ENCODE measurements at places on chromosomes 7 and 10.

GRCh38 chr7:125516194-125516593 lies 586.6 kb upstream of the POT1 start:
- DNase-seq: no peak

DNA sequence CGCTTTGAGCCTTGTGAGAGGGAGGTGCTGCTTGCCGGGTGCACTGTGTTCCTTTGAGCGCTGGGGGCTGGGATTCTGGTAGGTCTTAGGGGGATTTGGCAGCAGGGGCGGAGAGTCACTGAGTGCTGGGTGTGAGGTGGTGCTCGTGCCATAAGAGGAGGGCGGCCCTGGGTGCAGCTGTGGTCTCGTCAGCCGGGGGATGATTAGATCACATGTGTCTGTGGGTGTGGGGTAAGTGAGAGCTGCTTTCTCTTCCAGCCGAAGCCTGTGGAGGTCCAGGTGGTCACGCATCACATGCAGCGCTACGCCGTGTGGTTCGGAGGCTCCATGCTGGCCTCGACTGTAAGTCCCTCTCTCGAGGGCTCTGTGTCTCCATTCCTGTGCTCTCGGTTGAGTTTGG lies 93.7 kb downstream of the ACTR3B start:
- DNase-seq: no peak

DNA sequence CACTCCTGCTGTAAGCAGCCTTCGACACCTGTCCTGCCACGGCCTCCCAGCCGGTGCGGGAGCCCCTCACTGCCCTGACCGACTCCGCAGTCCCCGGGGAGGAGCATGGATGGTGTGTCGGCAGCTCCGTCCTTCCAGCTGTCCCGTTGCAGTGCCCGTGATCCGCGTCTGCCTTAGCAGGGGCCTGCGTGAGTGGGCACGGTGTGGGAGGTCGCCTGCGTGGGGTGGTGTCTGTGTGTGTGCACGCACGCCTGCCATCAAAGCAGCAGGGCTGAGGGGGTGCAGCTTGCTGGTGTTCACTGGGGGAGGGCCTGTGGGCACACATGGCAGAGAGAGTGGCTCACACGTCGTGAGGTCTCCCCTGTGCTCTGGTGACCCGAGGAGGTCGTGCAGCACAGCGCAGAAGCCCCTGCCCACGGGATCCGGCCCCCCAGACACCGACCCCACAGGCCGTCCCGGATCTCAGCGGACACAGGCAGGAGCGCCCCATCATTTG lies 10.3 kb downstream of the MAFK start:
- no peak for DNase-seq

DNA sequence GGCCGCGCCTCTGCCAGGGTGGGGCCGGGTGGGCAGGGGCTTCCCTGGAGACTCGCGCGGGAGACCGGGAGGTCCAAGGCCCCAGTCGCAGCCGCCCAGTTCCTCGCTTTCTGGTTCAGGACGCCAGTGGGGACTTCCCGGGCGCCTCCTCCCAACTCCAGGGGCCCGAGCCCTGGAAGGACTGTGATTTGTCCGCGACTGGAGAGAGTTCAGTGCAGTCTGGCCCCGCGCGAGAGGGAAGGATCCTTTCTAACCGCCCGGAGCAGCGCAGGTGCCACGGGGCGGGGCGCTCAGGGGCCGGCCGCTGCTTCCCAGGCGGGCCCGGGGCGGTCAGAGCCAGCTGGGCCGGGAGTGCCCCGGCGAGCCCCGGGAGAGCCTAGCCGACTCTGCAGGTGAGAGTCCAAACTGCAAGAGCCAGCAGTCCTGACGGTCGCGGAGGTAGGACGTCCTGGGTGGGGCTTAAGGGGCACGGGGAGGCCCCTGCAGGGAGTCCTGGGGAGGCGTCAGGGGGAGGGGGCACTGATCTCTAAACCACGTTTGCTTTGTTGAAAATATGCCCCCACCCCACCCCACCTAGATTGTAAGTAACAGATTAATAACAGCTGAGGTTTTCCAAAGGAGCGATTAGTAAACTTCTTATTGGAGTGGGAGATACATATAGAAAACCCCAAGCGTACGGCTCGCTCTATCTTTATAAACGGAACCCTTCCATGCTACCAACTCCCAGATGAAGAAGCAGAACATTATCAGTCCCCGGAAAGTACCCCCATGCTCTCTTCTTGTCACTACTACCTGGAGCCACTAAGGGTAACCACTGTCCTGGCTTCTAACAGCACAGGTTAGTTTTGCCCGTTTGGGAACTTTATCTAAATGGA lies 8.2 kb downstream of the NKX2-3 start:
- DNase-seq: no peak

DNA sequence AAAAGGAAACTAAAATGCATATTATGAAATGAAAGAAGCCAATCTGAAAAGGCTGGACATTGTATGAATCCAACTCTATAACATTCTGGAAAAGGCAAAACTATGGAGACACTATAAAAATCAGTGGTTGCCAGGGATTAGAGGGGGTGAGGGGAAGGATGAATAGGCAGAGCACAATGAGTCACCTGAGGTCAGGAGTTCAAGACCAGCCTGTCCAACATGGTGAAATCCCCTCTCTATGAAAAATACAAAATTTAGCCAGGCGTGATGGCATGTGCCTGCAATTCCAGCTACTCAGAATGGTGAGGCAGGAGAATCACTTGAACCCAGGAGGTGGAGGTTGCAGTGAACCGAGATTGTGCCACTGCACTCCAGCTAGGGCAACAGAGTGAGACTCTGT lies 324.8 kb upstream of the PHYHIPL start:
- no peak for DNase-seq

DNA sequence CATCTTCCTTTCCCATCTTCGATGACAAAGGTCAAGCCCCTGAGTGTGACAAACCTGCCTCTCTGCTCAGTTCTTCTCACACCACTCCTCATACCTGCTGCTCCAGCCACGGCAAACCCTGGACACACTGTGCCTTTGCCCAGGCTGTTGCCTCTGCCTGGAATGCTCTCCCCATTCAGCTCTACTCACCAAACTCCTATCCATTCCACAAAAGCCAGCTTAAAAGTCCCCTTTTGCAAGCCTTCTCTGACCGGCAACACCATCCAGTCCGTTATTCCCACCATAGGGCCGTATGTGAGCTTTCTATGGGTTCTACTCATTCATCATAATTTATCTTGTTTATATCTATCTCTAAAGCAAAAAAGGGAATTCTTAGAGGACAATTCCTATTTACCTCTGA lies 15.2 kb downstream of the GFRA1 start:
- DNase-seq: no peak

GRCh38 chr7:74174606-74175082 lies 488 bp downstream of the EIF4H start:
- DNase-seq: peak; percentile 9

- DNase-seq: no peak
Observed at GRCh38 chr7:2937701-2938513, 93.8 kb upstream of the GNA12 start.

GRCh38 chr7:140397784-140398750 lies at the start of gene SLC37A3:
TSS of gene SLC37A3 (minus strand) at chr7:140398530. CDS start at chr7:140382526, 16,004 bp downstream.
- peak; percentile 74 for DNase-seq

DNA sequence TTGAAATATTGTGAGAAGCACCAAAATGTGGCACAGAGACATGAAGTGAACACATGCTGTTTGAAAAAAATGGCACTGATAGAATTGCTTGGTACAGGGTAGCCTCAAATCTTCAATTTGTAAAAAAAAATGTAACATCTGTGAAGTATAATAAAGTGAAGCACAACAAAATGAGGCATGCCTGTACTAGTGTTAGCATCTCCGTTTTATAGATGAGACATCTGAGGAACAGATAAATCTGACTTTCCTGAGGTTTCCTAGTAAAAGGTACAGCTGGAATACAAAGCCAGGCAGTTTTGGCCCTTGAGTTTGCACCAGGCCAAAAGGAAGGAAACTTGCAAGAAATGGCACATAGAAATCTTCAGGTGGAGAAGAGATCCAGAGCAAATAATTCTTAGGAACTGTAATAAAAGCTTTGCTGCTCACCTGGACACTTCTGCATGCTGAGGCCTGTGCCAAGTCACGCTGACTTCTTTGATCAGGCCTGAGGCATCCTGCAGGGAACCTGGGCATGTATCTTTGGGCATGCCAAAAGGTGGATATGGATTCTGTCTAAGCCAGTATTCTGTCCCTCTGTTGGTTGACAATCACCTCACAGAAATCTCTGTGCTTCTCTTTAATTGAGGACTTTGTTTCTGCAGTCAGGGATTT lies 251.5 kb upstream of the PLPP4 start:
- DNase-seq: no peak
